A549 treated with CORT108297 at 1 μM for 4 hours (cell line): ENCODE measurements at places on chromosomes 5 and 9. TPM values are rescaled to one million over a fixed set of nuclear protein-coding genes. Genes with fewer than 3 reads are reported as not detected.

PLAC8L1 gene
- total RNA-seq = 0.16 to 0.47 TPM (median 0.24 TPM) in 4 of 5 replicates, not detected in the other

SVEP1 gene
- total RNA-seq = 1.1 to 1.8 TPM (median 1.6 TPM) in 5 replicates

CMBL gene
- total RNA-seq = 20.2 to 23.2 TPM (median 22.1 TPM) in 5 replicates

RANBP3L gene
- not detected in 5 replicates for total RNA-seq

DEPDC1B gene
- 15.0 to 18.8 TPM (median 16.4 TPM) in 5 replicates for total RNA-seq

AQP7 gene
- total RNA-seq = 0.37 to 0.52 TPM (median 0.42 TPM) in 5 replicates

TEX48 gene
- total RNA-seq = not detected in 5 replicates

GABRP gene
- total RNA-seq = not detected in 5 replicates

PTPDC1 gene
- 3.3 to 5.1 TPM (median 4.1 TPM) in 5 replicates for total RNA-seq

IL33 gene
- 0.46 to 0.93 TPM (median 0.58 TPM) in 5 replicates for total RNA-seq

TNFSF8 gene
- total RNA-seq = not detected in 5 replicates

CNTFR gene
- 0.07 to 0.13 TPM (median 0.11 TPM) in 5 replicates for total RNA-seq

GABRA1 gene
- not detected in 5 replicates for total RNA-seq

DDX4 gene
- total RNA-seq = not detected in 5 replicates

SLC6A3 gene
- 0.05 to 0.09 TPM (median 0.07 TPM) in 5 replicates for total RNA-seq
